NCI-H345 (cell line): ENCODE measurements at places on chromosomes 1 and 21.
A peak's percentile ranks its signal among the peaks of the same experiment; 100 is the strongest.

- no peak for DNase-seq
Measured at GRCh38 chr1:34113362-34113761, 51.7 kb downstream of the CSMD2 start.

DNA sequence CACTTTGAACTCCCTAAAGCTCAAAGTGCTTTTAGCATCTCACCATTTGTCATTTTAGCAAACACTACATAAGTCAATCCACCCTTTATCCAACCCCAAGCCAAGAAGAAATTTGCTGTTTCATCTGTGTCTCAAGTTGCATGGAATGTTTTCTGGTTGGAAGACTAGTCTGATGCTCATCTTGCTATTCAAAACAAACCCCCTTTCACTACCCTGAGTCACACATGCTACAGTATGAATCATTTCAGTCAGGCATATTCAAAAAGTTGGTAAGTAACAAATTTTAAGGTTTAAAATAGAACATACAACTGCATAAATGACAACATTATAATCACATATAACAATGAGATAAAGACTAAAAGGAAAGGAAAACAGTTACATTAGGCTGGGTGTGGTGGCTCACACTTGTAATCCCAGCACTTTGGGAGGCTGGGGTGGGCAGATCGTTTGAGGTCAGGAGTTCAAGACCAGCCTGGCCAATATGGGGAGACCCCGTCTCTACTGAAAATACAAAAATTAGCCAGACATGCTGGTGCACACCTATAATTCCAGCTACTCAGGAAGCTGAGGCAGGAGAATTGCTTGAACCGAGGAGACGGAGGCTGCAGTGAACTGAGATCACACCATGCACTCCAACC, 38.7 kb downstream of the DSTYK start:
- no peak for DNase-seq

- no peak for DNase-seq
Measured at GRCh38 chr1:53730224-53730865, 8.6 kb downstream of the GLIS1 start.

DNA sequence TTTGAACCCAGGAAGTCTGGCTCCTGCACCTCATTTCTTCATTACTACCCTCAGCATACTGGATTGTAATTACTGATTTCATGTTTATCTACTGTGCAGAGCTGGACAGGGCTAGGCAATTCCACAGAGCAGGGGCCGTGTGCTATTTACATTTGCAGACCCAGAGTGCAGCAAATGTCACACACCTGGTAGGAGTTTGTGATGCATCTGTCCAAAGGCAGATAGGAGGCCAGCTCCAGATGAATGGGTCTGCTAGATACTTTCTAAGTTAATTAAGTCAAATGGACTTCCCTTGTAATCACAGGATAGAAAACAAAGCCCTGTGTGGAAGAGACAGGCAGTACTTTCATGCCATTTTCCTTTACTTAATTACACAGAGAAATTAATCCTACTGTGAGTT, 46.2 kb downstream of the PGBD5 start:
- no peak for DNase-seq

DNA sequence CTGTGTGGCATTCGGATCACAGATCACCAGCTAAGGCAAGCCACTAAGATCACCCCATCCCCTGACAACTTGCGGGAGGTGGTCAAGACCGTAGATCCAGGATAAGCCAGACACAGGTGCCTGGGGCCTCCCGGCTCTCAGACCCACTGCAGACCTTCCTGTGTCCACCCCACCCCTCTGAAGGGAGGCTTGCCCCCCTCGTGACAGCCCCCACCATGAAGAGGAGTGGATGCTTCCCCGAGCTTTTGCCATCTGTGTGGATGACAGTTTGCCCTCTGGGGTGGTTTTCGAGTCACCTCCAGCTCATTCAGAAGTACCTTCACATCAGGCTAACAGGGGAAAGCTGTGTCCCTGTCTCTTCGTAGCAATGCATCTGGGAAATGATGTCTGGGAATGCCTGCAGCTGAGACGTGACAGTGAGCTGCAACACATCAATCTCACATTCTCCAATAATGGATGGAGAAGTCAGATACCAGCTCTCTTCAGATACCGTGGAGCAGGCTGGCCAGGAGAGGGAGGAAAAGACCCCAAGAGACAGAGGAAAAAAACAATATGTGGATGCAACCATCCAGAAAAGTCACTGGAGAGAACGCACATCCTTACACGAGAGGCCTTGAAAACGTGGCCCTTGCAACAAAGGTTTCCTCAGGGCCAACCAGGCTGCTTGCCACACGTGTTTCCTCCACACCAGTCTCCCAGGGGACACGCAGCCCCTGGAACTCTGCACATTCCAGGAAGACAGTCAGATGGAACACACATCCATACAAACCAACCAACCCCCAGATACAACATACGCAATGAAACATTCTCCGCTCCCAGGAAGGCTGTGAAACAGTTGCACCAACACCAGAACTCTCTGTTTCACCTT, 20.4 kb upstream of the FHAD1 start:
- DNase-seq, result no peak

DNA sequence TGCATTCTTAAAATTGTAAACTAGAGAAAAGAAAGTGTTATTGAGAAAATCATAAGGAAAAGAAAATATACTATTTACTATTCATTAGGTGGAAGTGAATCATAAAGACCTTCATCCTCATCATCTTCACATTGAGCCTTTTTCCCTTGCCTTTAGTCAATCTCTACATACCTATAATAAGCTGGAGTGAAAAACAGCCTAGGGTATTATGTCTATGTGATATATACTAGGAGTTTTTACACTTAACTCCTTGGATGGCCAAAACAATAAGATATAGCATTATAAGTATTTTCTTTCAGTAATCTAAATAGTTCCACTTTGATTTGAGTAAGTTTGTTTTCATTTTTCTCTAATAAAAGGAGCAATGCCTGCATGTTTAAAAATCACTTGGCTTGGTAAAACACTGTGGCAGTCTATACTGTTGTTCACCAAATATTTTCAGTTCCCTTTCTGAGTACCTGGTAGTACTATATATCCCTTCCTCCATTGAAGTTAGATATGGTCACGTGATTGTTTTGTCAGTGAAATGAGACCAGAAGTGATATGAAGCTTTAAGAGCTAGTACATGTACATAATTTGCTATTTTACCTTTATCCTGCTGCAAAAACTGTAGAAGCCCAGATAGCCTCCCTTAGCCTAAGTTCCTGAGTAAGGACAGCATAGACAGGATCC, 78.3 kb downstream of the CLEC20A start:
- DNase-seq, result no peak

DNA sequence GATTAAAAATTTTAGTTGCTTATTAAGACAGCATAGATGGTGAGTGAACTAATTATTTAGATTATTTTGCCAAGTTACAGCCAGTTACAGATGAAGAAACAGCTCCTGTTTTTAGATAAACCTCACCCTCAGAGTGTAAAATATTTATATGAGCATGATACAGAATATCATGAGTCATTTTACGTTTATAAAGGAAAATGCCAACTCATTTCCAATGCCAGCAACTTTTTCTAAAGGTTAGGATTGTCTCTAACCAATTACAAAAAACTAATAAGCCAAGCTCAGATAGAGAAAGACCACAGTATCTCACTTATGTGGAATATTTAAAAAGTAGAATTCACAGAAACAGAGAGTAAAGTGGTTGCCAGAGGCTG, 590.1 kb downstream of the LTN1 start:
- no peak for DNase-seq

DNA sequence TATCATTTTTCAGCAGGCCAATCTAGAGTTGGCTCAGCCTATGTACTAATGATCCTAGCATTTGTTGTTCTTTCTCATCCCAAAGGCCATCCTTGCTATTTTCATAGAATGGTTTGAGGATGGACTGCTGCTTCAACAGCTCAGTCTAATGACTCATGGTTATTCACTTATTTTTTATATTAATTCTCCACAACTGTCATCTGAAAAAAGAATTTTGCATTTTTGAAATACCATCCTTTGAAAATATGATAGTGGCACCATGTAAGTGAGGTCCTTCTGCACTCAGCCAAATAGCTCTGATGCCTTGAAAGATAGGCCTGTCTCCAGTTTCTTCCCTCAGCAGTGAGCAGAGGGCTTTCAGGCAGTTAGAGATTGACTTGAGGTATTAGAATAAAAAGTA, 377.5 kb downstream of the LMO4 start:
- DNase-seq, result no peak

DNA sequence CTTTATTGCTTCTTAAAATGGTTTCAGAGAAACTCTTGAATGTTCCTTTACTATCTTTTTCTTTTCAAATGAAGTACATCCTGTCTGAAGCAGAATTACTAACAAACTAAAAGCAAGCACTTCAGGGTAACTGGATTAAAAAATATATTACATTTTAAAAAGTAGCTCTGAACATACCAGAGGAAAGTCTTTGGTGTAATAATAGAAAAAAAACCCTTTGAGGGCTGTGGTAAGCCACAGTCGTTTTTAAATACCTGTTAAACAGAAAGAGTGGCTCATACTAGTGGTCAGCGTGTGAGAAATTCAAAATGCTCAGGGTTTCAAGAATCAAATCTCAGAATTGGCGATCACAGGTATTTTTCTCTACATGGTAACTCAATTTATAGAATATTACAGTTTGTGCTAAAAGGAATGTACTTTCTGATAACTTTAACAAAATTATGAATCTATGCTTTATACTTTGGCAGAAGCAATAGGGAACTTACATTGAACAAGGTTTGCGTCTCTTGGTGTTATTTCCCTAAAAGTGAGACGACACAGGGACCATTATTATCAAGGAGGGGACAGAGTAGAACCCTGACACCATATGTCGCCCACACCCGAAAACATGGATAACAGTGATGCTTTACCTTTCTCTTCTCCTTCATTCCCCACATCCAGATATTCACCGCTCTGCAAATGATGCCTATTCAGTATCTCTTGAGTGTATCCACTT, 97.0 kb upstream of the DPH5 start:
- DNase-seq, result no peak

DNA sequence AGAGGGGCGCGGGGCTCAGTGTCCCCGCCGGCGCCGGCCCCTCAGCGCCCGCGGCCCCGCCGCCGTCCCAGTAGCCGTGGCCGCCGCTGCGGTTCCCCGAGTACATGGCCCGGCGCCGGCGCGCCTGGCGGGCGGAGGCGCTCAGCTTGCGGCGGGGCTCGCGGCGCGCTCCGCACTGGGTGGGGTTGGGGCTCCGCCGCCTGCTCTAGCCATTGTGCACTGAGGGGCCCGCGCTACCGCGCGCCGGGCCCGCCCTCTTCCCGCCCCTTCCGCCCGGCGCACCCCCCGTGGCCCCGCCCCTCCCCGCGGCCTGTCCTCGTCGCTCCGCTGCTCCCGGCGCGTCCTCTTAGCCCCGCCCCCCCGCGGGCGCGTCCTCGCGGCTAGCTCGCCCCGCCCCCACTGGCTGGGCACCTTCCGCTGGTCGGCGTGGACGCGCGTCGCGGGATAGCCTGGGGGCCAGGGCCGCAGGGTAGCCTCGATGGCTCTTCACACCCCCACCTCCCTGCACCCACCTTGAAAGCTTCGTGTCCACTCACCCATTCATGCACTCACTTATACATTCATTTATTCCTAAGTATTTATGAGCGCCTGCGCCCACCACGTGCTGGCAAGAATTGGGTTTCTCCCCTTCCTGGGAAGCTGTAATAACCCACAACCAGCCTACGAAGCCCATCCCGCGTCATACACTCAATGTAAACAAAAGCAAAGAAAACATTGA, at the start of the genes CHML and OPN3:
TSS of gene CHML (minus strand) at position 221 of the 718 bp plus-strand sequence. CDS start 4,603 bp downstream, outside the sequence.
TSS of gene OPN3 (minus strand) at position 221 of the 718 bp plus-strand sequence. CDS start at position 106, 115 bp downstream.
- peak; percentile 97 for DNase-seq

GRCh38 chr1:211715971-211716370, 40.5 kb upstream of the NEK2 start:
- no peak for DNase-seq

DNA sequence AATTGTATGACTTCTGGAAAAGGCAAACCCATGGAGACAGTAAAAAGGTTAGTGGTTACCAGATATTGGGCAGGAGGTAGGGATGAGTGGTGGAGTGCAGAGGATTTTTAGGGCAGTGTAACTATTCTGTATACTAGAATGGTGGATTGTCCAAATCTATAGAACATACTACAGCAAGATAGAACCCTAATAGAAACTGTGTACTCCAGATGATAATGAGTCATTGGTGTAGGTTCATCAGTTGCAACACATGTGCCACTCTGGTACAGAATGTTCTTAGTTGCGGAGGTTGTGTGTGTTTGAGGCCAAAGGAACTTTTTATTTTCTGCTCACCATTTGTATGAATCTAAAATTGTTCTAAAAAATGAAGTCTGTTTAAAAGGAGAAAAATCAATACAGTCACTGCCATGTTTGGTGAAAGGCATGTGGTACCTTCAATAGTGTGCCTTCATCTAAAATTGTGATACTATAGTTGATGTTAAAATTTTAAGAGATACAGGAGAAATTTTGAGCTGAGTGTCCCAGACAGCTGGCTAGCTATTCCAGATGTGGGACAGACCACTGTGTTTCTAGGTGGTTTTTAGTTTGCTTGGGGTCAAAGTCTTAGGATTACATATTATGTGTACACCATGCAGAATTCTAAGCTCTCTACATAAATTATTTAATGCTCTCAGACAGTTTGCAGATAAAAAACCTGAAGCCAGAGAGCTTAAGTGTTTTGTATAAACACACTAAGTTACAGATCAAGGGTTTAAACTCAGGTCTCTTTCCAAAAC, 150.5 kb downstream of the RPS6KC1 start:
- DNase-seq, result no peak

DNA sequence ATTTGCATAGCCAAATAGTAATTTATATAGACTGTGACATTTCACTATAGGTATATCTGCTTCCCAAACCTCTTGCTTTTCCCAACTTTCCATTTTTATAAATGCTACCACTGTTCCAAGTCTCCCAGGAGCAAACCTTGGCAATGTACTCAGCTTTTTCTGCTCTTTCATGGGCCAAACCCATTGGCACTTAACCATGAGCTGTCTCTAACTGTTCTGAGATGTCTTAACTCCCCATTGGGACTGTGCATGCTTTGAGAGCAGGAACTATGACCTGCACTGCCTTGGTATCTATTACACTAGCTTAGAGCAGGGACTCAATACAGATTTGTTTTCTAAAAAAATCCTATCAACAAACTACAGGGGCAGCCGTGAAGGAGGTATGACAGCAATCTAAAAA, 22.5 kb upstream of the KHDRBS1 start:
- no peak for DNase-seq

- DNase-seq, result no peak
Measured at GRCh38 chr1:92951141-92951582, 10.1 kb downstream of the DIPK1A start.

- DNase-seq, result peak; percentile 69
Measured at GRCh38 chr1:110203021-110203661, 7.0 kb upstream of the KCNC4 start.

GRCh38 chr1:10662824-10663677, 133.4 kb downstream of the CASZ1 start:
- no peak for DNase-seq

DNA sequence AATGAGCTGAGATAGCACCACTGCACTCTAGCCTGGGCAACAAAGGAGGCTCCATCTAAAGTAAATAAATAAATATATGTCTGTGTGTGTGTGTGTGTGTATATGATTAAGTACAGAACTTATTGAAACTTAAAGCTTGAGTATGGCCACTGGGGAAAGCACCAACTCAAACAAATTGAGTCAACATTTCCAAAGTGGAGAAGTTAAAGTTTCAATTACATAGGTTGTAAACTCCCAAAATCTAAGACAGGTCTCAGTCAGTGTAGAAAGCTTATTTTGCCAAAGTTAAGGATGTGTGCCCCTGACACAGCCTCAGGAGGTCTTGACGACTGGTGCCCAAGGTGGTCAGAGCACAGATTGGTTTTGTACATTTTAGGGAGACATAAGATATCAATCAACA, 458.9 kb upstream of the RGS18 start:
- DNase-seq, result no peak
